ENCODE measurements at places on chromosomes 7 and 10.

- DNase-seq = peak; percentile 96
Observed at GRCh38 chr7:151687523-151688235, 168.0 kb upstream of the RHEB start.

DNA sequence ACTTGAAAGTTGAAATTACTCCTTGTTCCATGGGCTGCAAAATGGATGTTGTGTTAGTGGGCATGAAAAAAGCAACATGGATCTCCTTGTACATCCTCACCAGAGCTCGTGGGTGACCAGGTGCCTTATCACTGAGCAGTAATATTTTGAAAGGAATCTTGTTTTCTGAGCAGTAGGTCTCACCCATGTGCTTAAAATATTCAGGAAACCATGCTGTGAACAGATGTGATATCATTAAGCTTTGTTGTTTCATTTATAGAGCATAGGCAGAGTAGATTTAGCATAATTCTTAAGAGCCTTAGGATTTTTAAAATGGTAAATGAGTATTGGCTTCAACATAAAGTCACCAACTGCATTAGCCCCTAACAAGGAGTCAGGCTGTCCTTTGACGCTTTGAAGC is 316.6 kb downstream of the TYW1 start:
- no peak for DNase-seq

DNA sequence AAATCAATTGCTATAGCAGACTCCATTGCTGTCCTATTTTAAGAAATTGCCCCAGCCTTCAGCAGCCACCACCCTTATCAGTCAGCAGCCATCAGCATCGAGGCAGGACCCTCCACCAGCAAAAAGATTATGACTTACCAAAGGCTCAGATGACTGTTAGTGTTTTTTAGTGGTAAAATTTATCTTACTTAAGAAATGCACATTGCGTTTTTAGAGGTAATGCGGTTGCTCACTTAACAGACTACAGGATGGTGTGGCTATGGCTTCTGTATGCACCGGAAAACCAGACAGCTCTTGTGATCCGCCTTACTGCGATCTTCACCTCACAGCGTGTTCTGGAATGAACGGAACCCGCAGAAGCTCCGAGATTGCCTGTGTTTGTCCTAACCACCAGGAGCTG is 58.1 kb downstream of the WDR37 start:
- DNase-seq = peak; percentile 59

GRCh38 chr7:40780460-40780859 is 645.7 kb downstream of the SUGCT start:
- DNase-seq = no peak

- peak; percentile 10 for DNase-seq
Observed at GRCh38 chr7:156639426-156640256, 933 bp upstream of the RNF32 start.
